ENCODE measurements at places on chromosomes 4 and X.

DNA sequence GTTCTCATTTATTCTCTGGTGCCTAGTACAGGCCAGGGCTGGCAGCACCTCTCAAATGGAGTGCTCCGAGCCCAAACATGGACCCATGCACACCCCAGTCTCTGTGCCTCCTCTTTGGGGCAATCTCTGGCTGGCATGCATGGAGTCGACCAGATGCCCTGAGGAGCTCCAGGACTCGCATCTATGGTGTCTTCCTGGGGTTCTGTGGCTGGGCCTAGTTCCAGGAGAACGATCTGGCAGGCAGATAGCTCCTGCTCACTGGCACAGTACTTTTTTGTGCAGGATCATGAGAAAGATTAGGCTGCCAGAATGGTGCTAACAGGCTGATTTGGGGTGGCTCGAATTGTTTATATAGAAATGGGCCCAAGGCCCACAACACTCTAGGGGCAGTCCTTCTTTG is 72.0 kb upstream of the PJA1 start:
- DNase-seq, result no peak

DNA sequence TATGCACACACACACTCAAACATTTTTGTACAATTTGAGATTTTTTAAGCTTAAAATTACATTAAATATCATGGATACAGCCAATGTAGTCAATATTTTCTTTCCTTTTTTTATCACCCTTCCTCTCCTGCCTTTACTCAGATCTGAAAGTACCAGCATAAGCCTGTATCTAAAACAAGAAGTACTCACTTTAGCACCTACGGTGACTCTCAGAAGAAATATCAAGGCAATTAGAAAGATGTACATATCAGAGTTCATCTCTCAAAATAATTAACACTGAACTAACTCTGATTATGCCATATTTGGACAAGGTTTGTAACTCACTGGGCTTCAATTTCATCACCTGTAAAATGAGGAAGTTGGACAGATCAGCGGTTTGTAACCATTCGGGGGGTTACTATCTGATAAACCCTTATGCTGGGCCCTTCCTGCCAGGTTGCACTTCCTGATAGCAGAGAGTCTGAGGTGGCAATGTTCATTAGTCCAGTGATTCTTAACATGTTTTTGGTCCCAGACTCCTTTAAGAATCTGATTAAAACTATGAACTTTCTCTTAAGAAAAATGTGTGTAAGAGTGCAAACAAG is 5.7 kb upstream of the GPR174 start:
- no peak for DNase-seq

DNA sequence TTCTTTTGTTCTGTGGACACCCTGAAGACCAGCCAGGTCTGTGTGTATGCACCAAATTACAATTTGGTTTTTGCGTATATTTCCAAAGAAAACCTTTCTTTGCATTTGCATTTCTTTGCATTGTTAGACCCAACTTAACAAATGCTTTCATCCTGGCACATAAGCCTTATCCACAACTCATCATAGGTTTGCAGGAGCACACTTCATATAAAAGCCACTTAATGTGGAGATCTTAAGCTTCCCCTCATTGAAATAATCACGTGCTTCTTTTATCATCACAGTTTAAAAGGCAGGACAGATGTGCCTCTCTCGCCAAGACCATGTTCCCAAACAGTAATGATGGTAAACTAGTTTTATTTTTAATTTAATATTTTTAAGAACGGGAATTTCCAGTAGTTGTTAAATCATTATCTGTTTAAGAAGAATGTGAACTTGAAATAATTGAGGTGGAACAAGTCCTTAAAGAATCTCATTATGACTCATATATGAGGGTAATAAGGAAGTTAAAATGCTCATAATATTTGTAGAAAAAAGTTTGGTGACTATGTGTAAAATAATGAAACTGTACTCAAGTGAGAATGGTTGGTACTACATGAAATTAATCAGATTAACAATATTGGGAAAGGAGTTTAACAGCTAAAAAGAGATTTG is 65.5 kb downstream of the GLRA3 start:
- DNase-seq, result no peak

DNA sequence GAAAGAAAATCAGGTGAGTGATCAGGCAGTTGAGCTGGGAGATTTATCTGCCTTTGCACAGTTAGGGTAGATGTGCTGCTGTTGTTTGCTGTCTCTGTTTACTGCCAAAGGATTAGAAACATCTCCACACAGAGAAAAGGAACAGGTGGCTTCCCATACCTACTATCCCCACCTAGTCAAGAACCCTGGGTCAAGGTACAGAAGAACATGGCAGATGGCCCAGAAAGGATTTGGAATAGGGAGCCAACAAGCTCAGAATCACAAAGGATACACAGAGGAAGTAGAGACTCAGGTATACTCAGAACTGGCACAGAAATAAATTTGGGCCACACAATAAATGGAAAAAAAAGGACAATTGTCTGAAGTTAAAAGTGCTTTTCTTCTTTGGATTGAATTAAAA is 64.3 kb downstream of the TIGD2 start:
- DNase-seq, result no peak

DNA sequence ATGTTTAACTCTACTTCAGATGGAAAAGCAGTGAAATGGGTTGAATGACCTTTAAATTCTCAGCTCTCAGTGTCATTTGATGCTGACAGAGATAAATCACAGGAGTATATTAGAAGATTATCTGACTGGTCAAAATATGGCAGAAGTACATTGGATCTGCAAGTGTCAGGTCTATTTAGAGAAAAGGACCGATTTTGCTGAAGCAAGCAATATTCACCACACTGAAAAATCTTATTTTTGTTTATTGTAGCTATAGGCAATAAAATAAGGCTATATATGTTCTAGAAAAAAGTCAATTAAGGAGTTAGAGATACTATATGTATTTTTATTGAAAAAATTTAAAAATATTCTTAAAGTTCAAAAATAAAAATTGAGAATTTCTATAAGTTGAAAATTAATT is 325.3 kb downstream of the CXXC4 start:
- no peak for DNase-seq

DNA sequence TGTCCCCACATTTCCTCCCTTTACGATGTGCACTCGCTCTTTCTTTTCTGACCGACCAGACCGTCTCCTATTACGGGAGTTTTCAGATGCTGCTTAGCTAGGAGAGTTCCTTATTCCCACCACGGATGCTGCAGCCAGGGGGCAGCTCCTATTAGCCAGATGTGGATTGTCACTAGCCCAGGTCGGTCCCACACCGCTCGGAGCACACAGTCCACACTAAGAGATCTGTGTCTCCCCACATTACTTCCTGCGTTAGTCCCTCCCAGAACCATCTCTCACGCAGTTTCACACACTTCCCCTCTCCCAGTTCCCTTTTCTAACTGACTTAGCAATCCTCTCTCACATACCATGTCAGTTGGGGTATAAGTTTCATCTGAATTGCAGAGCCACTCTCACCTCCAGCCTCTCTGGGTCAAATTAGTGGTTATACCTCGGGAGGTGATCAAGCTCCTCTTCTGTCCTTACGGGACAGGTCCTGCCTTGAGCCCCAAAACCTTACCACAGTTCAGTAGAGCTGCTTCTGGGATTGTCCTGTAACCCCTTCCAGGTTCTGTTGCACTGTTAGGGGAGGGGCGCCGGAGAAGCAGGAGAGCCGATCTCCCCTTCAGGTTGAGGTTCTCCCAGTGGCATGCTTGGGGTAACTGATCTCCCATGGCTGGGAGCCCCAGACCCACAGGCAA is 28.2 kb downstream of the SULT1E1 start:
- DNase-seq, result peak; percentile 25

- no peak for DNase-seq
These were observed 92.4 kb downstream of the ATRX start for GRCh38 chrX:77693594-77693993.

DNA sequence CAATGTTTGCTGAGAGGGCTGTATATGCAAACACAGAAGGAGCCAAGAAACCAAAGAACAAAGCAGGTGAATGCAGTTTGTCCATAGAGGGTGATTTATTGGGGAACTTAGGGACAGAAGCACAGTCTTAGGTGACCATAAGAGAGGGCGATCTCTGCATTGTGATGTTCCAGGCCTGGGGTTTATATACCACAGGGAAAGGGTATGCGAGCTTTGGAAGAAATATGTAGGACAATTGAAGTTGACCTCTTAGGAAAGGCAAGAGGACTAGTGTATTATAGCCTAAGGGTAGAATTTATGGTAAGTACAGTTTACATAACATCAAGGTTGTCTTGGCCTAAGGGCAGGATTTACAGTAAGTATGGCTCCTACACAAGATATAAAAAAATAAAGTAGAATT is 27.8 kb downstream of the FAM184B start:
- no peak for DNase-seq

- no peak for DNase-seq
These were observed 83.8 kb downstream of the SMARCA5 start for GRCh38 chr4:143597276-143597675.

DNA sequence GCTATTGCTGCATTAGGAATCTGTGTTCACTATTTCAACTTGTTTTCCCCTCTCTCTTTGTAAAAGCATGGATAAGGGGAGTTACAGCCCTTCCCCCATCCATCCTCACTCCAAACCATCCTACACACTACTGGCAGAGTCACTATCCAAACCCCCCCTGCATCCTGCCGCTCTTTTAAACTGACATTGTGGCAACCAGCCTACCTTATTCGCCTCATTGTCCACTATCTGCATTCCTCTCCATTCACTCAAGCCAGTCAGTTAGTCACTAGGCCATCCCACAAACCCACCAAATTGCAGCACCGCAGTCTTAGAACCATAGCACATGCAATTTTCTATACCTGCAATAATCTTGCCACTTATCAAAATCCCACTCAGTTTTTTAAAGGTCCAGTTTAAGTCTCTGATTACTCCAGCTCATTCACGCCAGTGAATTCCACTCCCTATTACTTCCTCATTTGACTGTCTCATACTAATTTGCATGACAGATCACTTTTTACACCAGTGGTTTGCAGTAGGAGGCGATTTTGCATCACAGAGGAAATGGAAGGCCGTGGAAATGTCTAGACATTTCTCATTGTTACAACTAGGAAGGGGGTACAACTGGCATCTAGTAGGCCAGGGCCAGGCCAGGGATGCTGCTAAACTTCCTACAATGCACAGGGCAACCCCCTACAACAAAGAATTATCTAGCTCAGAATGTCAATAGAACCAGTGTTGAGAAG is 181.8 kb downstream of the HS6ST2 start:
- no peak for DNase-seq

DNA sequence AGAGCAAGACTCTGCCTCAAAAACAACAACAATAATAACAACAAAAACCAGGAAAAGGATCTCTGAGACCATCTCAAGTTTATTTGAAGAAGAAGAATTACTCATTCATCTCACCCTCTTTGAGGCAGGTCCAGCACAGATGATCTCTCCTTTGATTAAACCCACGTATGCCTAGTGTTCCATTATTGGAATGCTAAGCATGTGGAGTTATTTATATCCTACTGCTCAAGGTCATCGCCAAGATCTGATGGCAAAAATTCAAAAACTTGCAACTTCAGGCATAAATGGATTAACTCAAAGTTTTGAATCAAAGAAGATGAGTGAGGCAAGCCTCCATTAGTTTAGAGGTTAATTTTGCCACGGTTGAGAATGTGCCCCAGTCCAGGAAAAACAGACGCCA is 184.2 kb downstream of the DHRSX start:
- DNase-seq, result no peak

DNA sequence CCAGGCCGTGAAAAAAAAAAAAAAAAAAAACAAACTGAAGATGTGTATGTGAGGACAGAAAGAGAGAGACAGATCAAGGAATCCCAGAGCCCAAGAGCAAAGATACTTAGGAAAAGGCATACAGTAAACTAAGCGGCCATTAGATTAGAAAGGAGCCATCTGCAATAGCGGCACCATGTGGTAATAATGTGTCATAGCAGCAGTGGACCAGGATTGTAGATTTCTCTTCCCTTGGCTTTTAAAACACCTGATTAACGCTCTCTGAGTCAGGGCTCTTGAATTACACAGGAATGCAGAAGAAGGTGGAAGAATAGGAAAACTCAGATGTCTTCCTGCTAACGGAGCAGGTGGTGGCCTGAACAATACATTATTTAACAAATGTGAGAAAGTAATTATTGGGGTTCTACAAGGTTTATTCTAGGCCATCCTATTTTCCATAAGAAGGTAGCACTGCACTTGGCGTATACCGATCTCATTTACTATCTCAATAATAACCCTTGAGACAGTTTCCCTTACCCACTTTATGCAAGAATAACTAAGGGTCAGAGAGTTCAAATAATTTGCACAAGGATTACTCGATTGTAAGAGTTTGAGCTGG is 182.7 kb downstream of the KCNIP4 start:
- DNase-seq, result peak; percentile 56

GRCh38 chr4:150039274-150040127 is 38.7 kb upstream of the DCLK2 start:
- no peak for DNase-seq

DNA sequence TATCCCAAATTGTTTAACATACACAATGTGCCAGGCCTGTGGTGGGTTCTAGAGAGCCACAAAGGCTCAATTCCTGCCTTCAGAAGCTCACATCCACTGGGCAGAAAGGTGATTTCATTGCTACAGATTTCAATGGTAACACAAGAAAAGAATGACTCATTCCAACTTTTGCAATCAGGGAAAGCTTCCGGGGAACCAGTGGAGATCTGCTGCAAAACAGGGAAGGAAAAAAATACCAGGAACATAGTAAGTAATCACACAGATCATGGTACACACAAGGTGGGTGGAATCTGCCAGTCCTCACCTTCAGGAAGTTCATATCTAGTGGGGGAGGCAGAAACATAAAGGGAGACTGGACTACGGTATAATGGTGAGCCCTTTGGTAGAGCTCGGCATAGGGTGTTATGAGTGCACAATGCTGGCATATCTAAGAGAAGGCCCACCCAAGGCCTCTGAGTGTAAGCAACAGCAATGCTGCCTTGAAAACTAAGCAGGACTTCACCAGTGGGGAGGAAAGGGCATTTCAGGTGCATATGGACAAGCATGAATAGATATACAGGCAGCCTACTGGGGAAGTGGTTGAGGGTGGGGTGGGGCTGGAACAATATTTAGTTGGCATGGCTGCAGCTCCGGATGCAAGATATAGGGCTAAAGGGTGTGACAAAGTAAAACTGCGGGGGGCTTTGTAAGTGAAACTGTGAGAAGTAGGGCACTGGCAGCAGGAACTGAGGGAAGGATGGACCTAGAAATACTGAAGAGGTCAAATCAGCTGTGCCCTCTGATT is 24.2 kb downstream of the GPRIN3 start:
- no peak for DNase-seq

GRCh38 chr4:74339501-74339900 is 25.4 kb upstream of the EREG start:
- no peak for DNase-seq

- no peak for DNase-seq
These were observed 218.1 kb upstream of the FAT4 start for GRCh38 chr4:125096662-125097061.
